ENCODE measurements at places on chromosomes 7 and 10. TPM values are rescaled to one million over a fixed set of nuclear protein-coding genes. Genes with fewer than 3 reads are reported as not detected.

THSD7A gene
- 30.5 TPM for total RNA-seq

PLEKHS1 gene
- not detected for total RNA-seq

AFAP1L2 gene
- total RNA-seq, result 7.1 TPM

MYH16 gene
- total RNA-seq, result not detected

ASB10 gene
- not detected for total RNA-seq

CLDN4 gene
- 0.25 TPM for total RNA-seq

DLX6 gene
- total RNA-seq, result 1.2 TPM

CCDC172 gene
- total RNA-seq, result not detected

SH2D4B gene
- 1.2 TPM for total RNA-seq

GALNT17 gene
- 26.3 TPM for total RNA-seq

All from temporal lobe (tissue), 4 donors.